ENCODE measurements at places on chromosomes 16 and 17.
A peak's percentile ranks its signal among the peaks of the same experiment; 100 is the strongest.

- DNase-seq, result no peak
Observed at GRCh38 chr17:81323411-81323868, 28.3 kb upstream of the SLC38A10 start.

DNA sequence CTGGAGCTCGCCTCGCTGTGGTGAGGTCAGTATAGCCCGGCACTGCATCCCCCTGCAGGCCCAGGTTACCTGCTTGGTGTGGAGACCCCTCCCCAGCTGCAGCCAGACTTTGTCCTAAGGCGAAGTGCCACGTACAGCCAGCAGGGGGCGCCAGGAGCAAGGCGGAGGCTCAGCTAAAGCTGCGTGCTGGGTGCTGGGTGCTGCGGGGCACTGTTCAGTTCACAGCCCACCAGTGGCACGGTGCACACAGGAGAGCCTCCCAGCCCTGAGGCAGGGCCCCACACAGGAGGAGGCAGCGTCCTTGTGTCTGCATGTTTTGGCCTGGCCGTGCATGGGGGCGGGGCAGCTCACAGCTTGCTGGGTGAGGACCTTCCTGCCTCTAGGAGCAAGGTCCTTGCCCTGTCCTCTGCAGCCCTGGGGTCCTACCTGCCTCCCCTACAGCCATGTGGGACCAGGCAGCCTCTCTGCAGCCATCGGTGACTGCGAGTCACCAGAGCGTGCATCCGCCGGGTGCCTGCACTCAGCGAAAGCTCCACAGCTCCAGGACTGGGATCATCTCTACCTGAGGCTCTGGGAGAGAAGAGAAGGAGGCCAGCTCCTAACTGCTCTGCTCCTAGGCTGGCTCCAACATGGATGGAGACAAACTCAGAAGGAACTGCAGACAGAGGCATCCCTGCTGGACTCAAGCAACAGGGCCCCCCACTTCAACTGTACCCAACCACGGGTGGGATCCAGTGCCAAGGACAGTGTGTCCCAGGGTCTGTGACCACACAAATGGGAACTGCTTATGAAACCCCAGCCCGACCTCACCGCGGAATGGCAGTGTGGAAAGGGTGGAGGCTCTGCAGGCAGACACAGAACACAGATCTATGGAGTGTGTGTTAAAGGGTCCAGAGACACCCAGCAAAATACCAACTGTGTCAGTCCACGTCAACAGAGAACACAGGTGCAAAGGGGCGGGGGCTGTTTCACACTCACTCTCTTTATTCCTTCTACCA, 19.0 kb downstream of the SLC7A5 start:
- DNase-seq, result peak; percentile 76

- DNase-seq, result no peak
Observed at GRCh38 chr17:8405499-8406016, 7.9 kb upstream of the RNF222 start.

DNA sequence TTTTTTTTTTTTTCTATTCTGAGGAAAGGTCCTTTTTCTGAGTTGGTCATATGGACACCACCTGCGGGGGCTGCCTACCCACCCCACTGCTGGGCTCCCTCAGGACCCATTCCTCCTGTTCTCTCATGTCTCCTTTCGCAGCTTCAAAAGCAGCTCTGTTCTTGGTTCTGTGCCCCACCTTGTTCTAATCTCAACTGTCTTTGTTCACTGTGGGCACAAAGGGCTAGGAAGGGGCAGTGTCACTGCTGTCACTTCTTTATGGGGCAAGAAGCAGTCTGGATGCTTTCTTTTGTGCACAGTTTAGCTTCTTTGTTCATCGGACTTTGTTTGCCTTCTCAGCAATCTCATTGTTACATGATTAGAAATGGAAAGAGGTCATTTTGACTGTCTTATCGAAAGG, 7.1 kb downstream of the GOSR2 start:
- DNase-seq, result no peak

DNA sequence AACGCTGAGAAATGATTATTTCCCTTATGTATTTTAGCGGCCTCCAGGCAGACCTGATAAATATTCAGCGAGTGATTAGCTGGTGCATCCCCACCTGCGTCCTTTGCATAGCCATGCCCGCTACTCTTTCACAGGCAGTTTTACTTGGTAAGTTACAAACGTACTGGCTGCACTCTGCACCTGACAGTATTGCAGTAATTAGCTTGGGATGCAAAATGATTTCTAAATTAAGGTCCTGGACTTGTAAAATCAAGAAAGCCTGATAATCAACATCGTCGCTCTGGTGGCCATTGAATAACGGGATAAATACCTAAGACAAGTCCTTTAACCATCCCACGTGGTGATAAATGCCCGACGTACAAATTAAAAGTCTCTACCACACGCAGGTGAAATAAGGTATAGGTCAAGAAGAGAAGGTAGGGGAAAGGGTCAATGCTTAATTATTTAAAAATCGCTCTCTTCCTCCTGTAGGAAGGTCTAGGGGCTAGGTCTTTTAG, 998 bp upstream of the PRKCA start:
- no peak for DNase-seq
